ENCODE measurements at places on chromosomes 2 and 18. TPM values are rescaled to one million over a fixed set of nuclear protein-coding genes. Genes with fewer than 3 reads are reported as not detected.

- no peaks in the 10 kb centered on the region for H3K4me1 ChIP-seq
- H3K27me3 ChIP-seq: no peaks in the 10 kb centered on the region
- DNase-seq: no peak
- no peak overlapping the region for H3K27ac ChIP-seq
- no peaks in the 10 kb centered on the region for H3K36me3 ChIP-seq
Measured at GRCh38 chr2:81903534-81903933, 1599.0 kb upstream of the LRRTM1 start.

- H3K4me3 ChIP-seq: no peak overlapping the region
- H3K4me1 ChIP-seq: no peaks in the 10 kb centered on the region
- H3K27me3 ChIP-seq: no peaks in the 10 kb centered on the region
- no peak overlapping the region for H3K27ac ChIP-seq
- no peak for DNase-seq
Measured at GRCh38 chr18:58335821-58336220, 291.8 kb downstream of the NEDD4L start.

The SCN2A gene
- not detected for polyA plus RNA-seq

The UNC50 gene
- 73.4 TPM for polyA plus RNA-seq

DNA sequence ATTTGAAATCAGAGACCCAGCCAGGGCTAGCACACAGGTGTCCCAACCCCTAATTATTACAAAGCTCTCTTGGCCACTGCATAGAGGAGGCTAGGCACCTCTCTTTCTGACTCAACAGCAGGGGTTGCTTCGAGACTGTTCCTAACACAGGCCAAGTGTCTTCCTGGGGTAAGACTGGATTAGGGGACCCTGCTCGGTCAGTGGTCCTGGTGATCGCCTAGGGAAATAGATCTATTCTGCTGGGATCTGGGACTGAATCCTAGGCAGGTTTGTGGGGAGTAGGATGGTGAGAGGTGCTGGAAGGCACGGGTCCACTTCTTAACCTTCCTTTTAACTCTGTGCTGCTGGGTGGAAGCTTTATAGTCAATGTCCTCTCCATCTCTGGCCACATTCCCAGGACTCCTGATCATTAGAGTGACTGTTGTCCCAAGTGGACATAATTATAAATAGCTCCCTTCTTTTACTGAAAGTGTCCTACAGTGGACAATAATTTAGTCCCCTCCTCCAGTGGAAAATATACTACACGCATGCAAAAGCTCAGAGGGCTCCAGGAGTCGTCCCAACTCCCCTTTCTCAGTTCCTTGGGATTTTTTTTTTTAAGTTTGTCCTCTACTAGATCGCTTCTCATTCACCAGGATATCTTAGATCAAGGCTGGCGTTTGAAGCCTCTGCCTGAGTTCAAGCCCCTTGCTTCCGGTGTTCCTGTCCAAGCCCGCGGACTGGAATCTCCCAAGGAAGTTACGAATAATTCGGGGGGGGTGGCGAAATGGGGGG, 1.3 kb upstream of the TRIB2 start:
- H3K27ac ChIP-seq: peak overlapping the region; percentile 99
- H3K4me1 ChIP-seq: peaks cover 60% of the 10 kb centered on the region
- no peak for DNase-seq
- H3K27me3 ChIP-seq: peaks cover 14% of the 10 kb centered on the region

GRCh38 chr2:24731923-24732322, 61.3 kb downstream of the PTRHD1 start:
- H3K36me3 ChIP-seq: peaks cover 22% of the 10 kb centered on the region
- H3K4me3 ChIP-seq: no peak overlapping the region
- H3K27me3 ChIP-seq: no peaks in the 10 kb centered on the region
- H3K4me1 ChIP-seq: peaks cover 44% of the 10 kb centered on the region
- peak overlapping the region; percentile 45 for H3K27ac ChIP-seq

The GAREM1 gene
- polyA plus RNA-seq: not detected

- H3K4me3 ChIP-seq: no peak overlapping the region
- peaks cover 3% of the 10 kb centered on the region for H3K36me3 ChIP-seq
- H3K27me3 ChIP-seq: peaks cover 78% of the 10 kb centered on the region
Measured at GRCh38 chr2:174331595-174332216, 3.0 kb upstream of the SP9 start.

DNA sequence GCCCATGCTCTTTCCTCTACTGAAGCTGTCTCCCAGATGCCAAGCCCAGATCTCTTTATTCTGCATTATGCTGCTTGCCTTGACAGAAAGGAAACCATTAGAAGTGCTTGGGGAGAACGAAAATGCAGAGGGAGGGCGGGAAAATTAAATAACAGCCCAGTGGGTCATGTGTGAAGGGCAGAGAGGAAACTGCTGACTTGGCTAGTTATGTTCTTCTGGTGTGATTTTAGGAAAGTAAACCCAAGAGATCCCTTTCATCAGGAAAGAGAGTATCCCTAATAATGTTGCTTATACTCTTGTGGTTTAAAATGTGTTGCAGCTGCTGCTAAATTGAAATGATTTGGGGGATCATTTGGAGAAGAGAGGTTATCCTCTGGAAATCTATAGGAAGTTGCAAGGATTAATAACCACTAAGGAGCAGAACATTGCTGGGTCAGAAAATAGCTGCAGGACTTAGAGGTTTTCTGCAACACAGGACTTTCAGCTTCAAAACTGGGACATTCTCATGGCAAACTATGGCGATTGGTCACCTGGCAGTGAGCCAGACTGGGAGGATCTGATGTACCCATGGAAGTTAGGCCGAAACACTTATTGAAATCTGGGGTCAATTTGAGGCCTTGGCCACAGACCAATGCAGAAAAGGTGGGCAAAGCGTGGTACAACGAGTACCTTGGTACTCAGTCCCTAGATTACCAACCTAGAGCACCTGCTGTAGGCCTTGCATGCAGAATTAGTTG, 172.2 kb downstream of the TMEM247 start:
- no peak overlapping the region for H3K4me3 ChIP-seq
- H3K27me3 ChIP-seq: no peaks in the 10 kb centered on the region
- H3K4me1 ChIP-seq: no peaks in the 10 kb centered on the region
- DNase-seq: no peak
